AG09309 (cell line): ENCODE measurements at places on chromosomes 5 and 9.
A peak's percentile ranks its signal among the peaks of the same experiment; 100 is the strongest.

GRCh38 chr5:64789457-64789856 is 20.7 kb downstream of the CWC27 start:
- no peak for DNase-seq

DNA sequence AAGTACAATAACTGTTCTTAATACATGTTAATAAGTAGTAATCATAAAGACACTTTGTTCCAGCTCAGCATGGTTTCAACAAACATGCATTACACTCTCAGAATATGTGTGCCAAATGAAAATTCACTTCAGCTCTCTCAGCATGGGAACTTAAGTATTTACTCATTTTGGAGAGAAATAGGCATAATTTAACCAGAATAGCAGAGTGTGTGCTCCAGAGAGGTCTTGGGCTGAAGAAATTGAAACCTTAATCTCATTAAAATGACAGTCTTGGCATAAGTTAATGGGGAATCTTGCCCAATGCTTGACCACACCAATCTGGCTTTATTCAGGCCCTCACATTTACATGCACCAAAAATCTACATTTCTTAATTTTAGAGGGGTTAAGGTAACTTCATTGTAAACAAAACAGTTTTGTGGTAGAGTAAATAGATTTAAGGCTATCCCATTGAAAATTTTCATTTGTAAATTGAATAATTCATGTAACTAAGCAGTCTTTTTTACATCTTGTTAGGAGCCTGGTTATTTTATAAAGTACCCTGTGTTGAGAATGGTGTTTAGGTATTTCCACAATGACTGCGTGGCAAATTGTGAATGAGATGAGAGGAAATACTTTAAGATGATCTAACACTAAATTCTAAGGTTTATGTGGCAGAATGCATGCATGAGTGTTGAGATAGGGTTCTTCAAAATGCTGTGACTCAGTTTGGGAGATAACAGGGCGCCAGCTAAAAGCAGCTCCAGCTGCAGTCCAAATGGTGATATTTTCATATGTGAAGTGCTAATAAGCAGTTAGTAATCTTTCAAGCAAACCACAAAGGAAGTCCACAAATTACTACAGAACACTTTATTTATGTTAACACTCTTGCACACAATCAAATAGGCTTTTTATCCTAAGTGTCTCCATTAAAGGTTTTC is 11.3 kb upstream of the LOX start:
- peak; percentile 86 for DNase-seq

DNA sequence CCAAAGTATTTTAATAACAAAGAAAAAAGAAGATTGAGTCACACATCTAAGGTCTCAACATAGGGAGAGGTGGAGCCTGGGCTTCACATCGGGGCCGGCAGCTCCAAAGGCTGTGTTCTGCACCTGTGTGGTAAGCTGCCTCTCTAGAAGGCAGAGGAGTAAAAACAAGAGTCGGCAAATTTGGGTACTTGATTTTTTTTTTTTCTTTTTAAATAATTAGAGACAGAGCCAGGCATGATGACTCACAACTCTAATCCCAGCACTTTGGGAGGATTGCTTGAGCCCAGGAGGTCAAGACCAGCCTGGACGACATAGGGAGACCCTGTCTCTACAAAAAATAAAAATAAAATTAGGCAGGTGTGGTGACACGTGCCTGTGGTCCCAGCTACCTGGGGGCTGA is 4.7 kb downstream of the URM1 start:
- DNase-seq, result no peak

DNA sequence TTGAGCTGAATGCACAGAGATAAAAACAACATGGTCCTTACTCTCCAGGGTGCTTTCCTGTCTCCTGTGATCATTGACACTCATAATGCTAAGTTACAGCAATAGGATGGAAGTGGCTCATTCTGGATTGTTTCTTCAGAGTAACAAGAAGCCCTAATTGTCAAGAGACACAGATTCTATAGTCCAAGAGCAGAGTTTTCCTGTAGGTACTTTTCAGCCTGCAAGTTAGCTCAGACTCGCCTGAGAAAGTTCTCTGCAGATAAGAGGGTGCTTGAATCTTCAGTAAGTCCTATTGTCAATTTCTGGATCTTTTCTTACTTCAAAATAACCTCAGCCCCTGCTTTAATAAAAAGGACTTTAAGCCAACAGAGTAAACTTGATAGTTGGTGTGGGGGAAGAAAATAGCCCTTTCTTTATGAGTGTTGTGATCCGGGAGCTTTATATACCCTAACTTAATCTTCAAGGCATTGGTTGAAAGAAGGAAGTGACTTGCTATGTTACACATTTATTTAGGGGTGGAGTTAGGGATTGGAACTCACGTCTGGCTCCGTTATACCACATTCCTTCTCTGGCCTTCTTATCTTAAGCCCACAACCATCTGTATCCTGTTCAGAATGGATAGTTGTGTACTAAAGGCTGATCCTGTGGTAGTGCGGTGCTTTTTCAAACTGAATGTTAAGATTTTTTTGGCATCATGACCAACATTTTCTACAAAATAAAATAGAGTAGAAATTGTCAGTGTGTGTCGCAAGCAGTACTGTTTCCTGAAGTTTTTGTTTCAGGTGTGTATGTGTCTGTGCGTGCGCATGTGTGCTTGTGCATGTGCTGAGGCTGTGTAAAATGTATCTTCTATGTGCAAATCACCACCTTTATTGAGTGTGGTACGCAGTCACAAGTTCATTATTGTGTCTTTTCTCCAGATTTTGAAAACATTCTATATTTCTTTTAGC is 173.9 kb downstream of the WDR70 start:
- DNase-seq, result peak; percentile 4

DNA sequence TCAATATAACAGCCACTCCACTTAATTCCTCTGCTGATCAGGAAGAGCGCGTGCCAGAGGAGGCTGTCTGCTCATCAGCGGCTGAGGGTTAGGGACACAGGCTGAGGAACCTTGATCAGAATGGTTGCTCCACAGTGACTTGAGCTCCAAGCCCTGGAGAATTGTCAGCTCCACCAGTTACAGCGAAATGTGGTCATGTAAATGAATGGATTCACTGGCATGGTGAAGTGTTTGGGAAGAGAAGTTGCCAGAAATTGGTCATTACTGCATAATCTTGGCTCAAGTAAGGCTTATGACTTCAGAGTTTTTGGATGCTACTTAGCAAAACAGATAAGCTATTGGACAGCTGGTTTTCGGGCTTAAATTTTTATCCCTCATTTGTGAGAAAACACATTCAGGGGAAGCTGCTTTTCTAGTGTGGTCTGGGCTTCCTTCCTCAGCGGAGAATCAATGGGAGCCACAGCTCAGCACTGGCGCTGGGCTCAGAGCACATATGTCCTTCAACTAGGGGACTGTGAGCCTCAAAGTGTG is 65.0 kb downstream of the PRRT1B start:
- peak; percentile 77 for DNase-seq

DNA sequence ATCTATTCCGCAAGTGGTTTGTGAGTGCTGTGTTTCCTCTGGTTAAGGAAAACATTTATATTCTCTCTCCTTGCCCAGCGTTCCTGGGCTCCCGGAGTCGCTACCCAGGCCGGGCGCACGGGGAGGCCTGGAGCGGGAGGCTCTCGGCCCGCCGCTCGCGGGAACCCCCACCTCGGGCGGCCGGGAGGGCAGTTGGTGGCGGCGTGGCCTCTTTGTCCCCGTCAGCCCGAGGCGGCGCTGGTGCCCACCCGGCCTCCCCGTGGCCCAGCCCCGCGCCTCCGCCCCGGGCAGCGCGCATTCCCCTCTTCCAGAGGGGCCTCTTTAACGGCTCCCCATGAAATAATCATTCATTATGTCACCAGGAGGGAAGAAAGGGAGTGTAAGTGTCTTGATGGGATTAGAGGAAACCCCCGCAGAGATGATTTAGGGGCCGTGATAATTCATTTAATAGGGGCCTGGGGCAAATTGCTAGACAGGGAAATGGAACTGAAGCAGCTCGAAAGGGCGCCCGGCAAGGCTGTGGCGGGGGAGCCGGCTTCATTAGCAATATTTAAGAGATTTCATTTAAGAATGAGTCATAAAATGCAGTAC is 181.9 kb upstream of the TBCA start:
- DNase-seq, result no peak

- peak; percentile 85 for DNase-seq
Observed at GRCh38 chr9:21070171-21070571, 7.6 kb downstream of the IFNB1 start.

- DNase-seq, result peak; percentile 92
Observed at GRCh38 chr5:171269717-171270116, 39.3 kb upstream of the TLX3 start.

DNA sequence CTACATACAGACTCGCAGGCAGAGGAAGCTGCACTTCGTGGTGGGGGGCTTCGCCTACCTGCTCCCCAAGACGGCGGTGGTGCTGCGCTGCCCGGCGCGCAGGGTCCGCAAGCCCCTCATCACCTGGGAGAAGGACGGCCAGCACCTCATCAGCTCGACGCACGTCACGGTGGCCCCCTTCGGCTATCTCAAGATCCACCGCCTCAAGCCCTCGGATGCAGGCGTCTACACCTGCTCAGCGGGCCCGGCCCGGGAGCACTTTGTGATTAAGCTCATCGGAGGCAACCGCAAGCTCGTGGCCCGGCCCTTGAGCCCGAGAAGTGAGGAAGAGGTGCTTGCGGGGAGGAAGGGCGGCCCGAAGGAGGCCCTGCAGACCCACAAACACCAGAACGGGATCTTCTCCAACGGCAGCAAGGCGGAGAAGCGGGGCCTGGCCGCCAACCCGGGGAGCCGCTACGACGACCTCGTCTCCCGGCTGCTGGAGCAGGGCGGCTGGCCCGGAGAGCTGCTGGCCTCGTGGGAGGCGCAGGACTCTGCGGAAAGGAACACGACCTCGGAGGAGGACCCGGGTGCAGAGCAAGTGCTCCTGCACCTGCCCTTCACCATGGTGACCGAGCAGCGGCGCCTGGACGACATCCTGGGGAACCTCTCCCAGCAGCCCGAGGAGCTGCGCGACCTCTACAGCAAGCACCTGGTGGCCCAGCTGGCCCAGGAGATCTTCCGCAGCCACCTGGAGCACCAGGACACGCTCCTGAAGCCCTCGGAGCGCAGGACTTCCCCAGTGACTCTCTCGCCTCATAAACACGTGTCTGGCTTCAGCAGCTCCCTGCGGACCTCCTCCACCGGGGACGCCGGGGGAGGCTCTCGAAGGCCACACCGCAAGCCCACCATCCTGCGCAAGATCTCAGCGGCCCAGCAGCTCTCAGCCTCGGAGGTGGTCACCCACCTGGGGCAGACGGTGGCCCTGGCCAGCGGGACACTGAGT is 255.9 kb downstream of the SAXO1 start:
- DNase-seq, result no peak

DNA sequence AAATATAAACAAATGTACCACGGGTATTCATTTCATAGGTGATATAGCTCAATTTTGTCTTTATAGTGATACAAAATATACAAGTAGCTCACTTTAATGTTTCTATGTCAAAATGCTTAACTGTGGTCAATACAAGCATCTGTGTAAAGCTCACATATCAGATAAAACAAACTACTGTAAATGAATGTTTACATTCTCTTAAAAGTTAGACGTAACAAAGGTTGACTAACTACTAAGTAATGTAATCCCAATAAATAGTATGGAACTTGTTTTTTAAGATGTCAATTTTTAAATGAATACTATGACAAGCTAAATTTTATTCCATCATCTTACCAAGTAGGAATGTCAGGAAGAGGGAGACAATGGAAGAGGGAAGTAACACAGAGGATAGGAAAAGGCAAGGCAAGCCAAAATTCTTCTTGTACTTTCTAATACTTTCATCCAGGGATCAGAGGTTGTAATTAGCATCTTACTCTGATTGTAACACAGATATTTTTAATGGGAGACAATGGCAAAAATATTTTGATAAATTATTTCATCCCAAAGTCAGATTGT is 105.5 kb downstream of the STRBP start:
- no peak for DNase-seq

DNA sequence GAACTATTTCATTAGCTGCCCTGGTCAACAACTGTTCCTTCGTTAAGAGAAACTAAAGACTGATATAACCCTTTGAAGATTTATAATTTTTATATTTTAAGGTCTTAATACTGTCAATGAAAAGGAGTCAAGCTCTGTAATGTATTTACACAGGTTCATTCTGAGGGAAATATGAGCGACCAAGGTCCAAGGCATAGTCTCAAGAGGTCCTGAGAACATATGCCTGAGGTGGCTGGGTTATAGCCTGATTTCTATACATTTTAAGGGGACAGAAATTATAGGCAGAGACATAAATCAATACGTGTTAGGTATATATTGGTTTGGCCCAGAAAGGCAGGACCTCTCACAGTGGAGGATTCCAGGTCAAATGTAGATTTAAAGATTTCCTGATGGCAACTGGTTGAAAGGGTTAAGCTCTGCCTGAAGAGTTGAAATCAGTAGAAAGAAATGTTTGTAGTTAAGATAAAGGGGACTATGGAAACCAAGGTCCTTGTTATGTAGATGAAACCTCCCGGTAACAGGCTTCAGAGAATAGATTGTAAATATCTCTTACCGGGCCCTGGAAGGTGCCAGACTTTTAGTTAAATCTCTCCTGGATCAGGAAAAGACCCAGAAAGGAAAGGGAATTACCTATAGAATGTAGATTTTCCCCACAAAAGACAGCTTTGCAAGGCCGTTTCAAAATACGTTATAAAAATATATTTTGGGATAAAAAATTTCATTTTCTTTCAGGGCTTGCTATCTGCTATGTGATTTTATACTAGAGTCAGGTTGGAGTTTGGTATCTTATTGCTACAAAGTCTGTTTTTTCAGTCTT is 107.3 kb upstream of the PRLR start:
- no peak for DNase-seq
